ENCODE measurements at places on chromosomes 11 and 22. TPM values are rescaled to one million over a fixed set of nuclear protein-coding genes. Genes with fewer than 3 reads are reported as not detected.
A peak's percentile ranks its signal among the peaks of the same experiment; 100 is the strongest.

DNA sequence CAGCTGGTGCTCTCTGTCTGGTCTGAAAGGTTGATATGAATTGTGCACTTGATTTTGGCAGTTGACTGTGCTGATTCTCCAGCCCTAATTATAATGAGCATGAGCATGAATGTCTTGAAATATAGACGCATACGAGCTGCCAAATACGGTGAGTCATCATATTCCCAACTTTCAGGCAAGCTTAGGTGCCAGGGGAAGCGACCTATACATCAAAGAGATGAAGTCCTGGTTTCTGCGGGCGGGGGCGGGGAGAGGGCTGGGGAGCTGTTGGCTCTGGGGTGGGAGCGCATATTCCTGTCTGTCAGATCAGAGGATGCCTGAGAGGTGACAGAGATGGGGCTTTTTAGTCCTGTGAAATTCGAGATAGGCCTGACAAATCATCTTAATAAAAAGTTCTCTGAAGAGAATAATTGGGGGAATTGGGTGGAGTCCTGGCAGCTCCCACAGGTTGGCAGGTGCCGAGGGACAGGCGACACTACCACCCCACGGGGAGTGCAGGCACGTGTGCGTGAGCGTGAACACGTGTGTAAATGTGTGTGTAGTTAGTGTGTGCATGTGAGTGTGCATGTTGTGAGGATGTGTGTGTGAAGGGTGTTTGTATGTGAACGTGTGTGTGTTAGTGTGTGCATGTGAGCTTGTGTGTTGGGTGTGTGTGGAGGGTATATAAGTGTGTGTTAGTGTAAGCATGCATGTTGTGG lies 865.3 kb downstream of the TBC1D22A start:
- DNase-seq = no peak

GRCh38 chr11:70470127-70470526 lies 71.8 kb downstream of the CTTN start:
- DNase-seq = no peak

DNA sequence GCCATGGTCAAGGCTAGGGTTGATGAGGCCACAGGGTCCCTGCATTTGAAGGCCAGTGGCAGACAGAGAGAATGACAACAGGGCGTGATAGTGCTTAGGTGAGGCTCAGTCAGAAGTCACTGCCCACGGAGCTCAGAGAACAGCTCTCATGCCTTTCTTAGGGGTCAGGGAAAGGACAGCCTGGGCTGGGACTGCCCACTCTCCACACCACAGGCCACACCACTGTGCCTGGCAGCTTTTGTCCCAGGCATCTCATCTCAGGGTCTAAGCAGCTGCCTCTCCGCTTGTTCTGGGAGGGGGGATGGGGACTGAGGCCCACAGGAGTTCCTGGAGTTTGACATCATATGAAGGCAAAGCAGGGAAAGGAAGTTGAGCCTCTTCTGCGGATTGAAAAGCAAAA lies 150.2 kb upstream of the B3GAT1 start:
- DNase-seq = no peak

- DNase-seq = peak; percentile 87
These were observed 119.9 kb upstream of the TMEM45B start for GRCh38 chr11:129695571-129696308.

- no peak for DNase-seq
These were observed 65.2 kb upstream of the CTSC start for GRCh38 chr11:88402784-88403183.

GRCh38 chr11:71200172-71200716 lies 52.1 kb downstream of the SHANK2 start:
- no peak for DNase-seq

DNA sequence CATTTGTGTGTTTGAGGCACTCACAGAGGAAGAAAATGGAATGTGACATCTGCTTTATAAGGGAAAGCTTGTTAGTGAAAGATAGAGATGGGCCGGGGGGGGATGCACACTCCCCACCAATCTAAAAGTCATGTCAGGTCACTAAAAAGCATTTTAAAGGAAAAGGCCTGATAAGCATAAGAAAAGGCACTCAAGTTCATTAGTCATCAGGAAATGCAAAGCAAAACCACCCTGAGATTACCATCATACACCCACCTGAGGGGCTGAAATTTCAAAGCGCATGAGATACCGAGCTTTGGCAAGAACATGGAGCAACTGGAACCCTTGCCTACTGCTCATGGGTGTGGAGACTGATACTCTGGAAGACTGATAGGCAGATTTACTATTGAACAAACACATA lies 77.9 kb upstream of the ANO1 start:
- DNase-seq = no peak

GRCh38 chr11:66344550-66345315 lies at the start of gene BRMS1:
TSS of gene BRMS1 (minus strand) at chr11:66345104. CDS start at chr11:66342234, 2,870 bp downstream.
- DNase-seq = peak; percentile 94

DNA sequence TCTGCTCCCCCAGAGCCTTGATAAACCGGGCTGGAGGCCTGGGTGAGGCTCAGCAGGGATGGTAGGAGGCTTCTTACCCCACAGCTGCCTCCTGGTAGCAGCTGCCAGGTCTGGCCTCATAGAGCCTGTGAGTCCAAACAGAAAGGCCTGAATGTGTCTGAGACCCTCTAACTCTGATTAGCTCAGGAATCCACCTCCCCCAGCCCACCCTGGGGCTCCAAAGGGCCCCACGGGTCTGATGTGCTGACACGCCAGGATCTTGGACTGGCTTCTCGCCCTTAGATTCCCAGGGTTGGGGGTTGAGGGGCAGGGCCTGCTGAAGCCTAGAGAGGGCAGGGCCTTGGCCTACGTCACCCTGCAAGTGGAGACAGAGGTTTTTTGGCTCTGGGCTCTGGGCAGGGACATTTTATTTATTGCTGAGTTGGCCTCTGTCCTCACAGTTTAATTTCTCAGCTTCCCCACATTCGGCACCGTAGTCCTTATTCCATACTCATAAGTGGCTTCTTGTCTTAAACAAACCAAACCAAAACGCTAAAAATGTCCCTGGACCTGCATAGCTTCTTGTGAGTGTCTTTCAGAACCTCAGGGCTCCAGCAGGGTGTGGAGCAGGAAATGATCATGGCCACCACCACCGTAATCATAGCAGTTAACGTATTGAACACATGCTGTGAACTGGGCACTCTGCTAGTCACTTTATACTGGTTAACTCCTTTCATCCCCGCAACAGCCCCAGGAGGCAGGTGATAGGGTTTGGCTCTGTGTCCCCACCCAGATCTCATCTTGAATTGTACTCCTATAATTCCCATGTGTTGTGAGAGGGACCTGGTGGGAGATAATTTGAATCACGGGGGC lies 25.1 kb downstream of the KIAA1671 start:
- DNase-seq = no peak

DNA sequence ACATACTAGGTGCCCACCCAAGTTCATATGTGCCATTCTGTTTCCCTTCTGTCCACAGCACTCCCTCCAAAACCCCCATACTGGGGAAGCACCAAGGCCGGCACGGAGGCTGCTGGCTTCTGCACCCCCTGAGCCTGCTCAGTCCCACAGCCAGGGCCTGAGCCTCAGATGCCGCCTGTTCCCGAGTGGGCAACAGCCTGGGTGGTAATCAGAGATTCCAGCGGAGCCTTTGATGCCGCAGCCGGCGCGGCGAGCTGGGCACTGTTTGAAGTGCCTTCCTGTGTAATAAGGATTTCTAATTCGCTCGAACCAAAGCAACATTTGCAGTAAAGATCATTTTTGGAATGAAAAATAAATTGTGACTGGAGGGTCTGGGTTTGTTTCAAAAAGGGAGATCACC lies 460.3 kb downstream of the SOX6 start:
- DNase-seq = no peak

- DNase-seq = no peak
These were observed 23.5 kb downstream of the WEE1 start for GRCh38 chr11:9596926-9597464.

DNA sequence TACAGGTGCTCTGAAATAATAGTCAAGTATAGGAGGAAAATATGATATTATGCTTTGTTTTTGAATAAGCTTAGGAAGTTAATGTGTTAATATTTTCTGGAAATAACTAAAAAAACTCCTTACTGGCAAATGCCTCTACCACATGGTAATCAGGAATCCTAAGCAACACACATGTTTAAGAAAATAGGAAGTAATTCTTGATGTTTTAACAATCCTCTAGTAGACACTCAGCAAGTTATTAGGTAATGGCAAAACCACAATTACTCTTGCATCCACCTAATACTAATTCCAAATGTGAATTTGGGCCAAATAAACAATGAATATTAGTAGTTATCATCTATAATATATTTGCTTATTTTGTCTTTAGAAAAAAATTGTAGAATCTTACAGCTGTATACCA lies 53.6 kb downstream of the SLC35F2 start:
- no peak for DNase-seq

GRCh38 chr11:107710301-107710700 lies 1.6 kb downstream of the SLN start:
- DNase-seq = no peak

GRCh38 chr11:6022956-6023355 lies 7.6 kb downstream of the OR56A1 start:
- DNase-seq = no peak

DNA sequence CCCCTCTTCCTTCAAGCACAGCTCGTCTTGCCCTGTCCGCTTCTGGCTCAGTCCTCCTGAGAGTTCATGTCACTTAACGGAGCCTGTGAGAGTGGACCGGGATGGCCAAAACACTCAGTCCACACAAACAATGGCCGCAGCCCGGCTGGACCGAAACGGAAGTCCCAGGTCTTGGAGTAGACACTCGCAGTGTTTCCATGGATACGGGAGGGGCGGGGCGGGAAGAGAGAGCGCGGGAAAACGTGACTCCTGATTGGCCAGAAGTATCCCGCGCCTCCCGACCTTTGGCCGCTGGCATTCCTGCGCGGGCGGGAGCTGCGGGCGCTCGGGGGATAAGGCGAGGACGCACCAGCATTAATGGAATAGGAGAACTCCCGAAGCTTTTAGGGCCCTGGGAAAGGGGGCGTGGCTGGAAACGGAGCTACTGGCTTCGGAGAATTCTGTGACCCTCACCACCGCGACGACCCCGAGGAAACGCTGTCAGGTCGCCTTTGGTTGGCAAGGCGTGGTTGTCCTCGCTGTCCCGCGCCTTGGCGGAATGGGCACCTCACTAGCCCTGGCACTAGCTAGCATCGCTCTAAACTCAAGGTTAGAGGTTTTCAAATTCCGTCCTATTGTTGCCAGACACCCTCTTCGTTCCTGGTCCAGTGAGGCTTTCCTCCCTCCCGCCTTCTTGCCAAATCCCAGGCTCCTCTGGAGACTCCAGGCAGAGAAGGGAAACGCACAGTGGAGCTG lies at the start of the genes NLRP14 and ZNF214:
NLRP14 (plus strand) TSS at position 297 of the 735 bp plus-strand sequence. CDS start 18,108 bp downstream, outside the sequence.
ZNF214 (minus strand) TSS at position 164 of the 735 bp plus-strand sequence. CDS start 17,511 bp downstream, outside the sequence.
- peak; percentile 76 for DNase-seq

DNA sequence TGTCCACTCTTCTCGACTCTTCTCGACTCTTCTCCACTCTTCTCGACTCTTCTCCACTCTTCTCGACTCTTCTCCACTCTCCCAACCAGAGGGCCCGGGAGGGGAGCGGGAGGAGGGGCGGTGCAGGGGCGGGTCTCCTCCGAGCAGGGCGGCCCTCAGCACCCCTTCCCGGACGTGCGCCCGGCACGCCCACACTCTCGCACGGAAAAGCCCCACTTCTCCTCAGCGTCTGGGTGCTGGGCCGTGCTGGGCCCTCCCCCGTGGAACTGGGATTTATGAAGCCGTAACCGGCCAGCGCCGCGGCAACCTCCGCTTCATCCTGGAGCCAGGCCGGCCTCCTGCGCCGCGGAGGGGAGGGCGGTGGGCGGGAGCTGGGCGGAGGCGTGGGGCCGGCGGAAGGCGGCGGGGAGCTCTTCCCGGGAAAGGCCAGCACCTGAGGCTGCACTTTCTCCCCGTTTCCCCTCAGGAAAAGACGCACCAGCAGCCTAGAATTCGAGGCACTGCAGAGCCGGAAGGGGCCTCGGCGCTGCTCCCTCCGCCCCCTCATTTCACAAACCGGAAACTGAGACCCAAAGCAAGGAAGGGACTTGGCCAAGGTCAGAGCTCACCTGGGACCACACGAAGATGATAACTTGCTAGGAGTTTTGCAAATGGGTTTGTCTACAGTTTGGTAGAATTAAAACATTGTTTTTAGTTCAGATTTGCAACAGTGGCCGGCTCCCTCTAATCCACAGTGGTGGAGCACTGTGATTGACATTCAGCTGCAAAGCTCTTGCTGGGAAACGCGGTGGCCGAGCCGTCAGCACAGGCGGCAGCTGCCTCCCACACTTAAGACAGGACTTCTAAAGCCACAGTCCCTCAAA lies 31.6 kb upstream of the JAM3 start:
- DNase-seq = peak; percentile 82

- no peak for DNase-seq
These were observed 139.9 kb upstream of the NARS2 start for GRCh38 chr11:78714539-78714938.

GRCh38 chr11:124670732-124671131 lies 2.8 kb downstream of the SIAE start:
- DNase-seq = no peak

GRCh38 chr11:119509969-119510401 lies 87.0 kb upstream of the THY1 start:
- no peak for DNase-seq

GRCh38 chr11:86180851-86181250 lies 63.7 kb upstream of the EED start:
- no peak for DNase-seq

DNA sequence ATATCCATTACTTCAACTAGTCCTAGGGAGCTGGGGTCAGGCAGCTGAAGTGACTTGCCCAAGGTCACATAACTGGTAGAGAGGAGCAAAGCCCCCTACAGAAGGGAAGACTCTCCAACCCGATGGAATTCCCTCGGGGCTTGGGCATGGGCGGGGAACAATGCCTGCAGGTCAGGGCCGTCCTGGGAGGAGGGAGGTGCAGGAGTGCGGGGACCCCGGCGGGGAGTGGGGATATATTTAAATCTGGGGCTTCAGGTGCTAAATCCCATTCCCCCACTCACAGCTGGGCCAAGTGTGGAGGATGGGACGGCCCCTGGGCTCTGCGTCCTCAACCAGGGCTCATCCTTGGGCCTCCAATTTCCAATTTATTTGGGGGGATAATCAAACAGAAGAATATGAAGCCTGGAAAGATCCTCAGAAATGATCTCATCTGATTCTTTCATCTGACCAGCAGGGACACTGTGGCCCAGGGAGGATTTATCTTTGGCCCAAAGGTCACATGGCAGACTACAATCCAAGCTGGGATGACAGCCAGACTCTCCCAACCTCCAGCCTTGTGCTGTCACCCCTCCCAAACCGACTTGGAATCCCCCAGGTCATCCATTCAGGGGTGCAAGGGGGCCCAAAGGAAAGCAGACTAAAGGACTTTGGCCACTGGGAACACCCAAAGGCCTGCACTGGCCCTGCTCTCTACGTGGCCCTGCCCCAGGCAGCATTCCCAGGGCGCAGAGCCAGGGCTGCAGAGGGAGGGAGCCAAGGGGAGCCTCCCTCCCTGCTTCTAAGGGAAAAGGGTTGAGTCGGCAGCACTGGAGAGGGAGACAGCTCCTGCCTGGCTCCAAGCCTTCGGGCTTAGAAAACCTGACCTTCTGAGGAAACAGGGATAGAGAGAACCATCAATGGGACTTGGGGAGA lies 8.7 kb upstream of the C1QTNF6 start:
- peak; percentile 67 for DNase-seq

GRCh38 chr22:29328566-29329500 lies 13.3 kb upstream of the RASL10A start:
- DNase-seq = no peak

The SCN3B gene
- 0.22 TPM for total RNA-seq

The OR6T1 gene
- not detected for total RNA-seq

The OR51B4 gene
- total RNA-seq = 0.47 TPM

The NLRP14 gene
- total RNA-seq = 0.54 TPM

The SMC1B gene
- not detected for total RNA-seq

The IGSF9B gene
- total RNA-seq = 5.8 TPM

The MPEG1 gene
- not detected for total RNA-seq

The OR8D4 gene
- 0.11 TPM for total RNA-seq

The MFRP gene
- total RNA-seq = not detected

The ELF5 gene
- 2.1 TPM for total RNA-seq

The IL18BP gene
- 20.9 TPM for total RNA-seq

The MS4A12 gene
- total RNA-seq = not detected

The KRTAP5-11 gene
- total RNA-seq = not detected

The OR51B5 gene
- 1.1 TPM for total RNA-seq

The F2 gene
- total RNA-seq = not detected
